ENCODE measurements at places on chromosomes 13 and 19. TPM values are rescaled to one million over a fixed set of nuclear protein-coding genes. Genes with fewer than 3 reads are reported as not detected.

DNA sequence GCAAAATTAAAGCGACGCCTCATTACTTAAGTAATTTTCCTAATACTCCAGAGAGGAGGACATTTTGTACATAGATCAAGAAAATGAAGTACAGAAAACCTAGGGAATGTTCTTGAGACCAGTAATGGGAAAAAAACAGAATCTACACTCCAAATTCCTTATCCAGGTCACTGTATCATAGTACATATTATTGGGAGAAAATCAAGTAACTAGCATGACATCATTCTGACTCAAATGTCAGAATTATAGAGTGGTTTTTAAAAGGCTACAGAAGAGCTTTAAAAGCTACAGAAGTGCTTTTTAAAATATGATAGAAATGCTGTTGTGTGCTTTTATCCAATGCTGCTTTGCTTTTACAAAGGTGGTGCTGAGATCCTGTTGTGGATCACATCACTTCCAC lies 86.3 kb upstream of the SLC15A1 start:
- DNase-seq = no peak

The KIR3DL2 gene
- polyA plus RNA-seq = 0.94 TPM

The MEIOSIN gene
- not detected for polyA plus RNA-seq

The LIM2 gene
- not detected for polyA plus RNA-seq

The PDX1 gene
- not detected for polyA plus RNA-seq

Measured in CD4-positive, CD25-positive, alpha-beta regulatory T cell (primary cell).